ENCODE measurements at places on chromosomes 5 and 9. TPM values are rescaled to one million over a fixed set of nuclear protein-coding genes. Genes with fewer than 3 reads are reported as not detected.
A peak's percentile ranks its signal among the peaks of the same experiment; 100 is the strongest.

Gene PRUNE2
- total RNA-seq, result 26.5 TPM

Gene SLC1A3
- 27.2 TPM for total RNA-seq

Gene TRIM7
- total RNA-seq, result 0.66 TPM

Gene NR6A1
- total RNA-seq, result 125 TPM

Gene TAS2R1
- 0.31 TPM for total RNA-seq

- no peaks in the 10 kb centered on the region for H3K36me3 ChIP-seq
- no peak overlapping the region for H3K27ac ChIP-seq
- H3K4me1 ChIP-seq, result peaks cover 14% of the 10 kb centered on the region
- no peak for DNase-seq
These were observed 86.7 kb upstream of the ALDH1A1 start for GRCh38 chr9:73039271-73040263.

- H3K4me3 ChIP-seq, result no peak overlapping the region
- peaks cover 7% of the 10 kb centered on the region for H3K4me1 ChIP-seq
- H3K27me3 ChIP-seq, result no peaks in the 10 kb centered on the region
- no peak overlapping the region for H3K27ac ChIP-seq
These were observed 75.5 kb downstream of the PTPN3 start for GRCh38 chr9:109422641-109423040.

- peak overlapping the region; percentile 87 for H3K4me3 ChIP-seq
- no peak for DNase-seq
- no peaks in the 10 kb centered on the region for H3K36me3 ChIP-seq
These were observed 382 bp upstream of the CDKN2B start for GRCh38 chr9:22009506-22009867.

- DNase-seq, result no peak
- no peak overlapping the region for H3K27ac ChIP-seq
- H3K27me3 ChIP-seq, result no peaks in the 10 kb centered on the region
- H3K4me3 ChIP-seq, result no peak overlapping the region
- peaks cover 19% of the 10 kb centered on the region for H3K4me1 ChIP-seq
- no peaks in the 10 kb centered on the region for H3K36me3 ChIP-seq
These were observed 25.1 kb downstream of the FGF18 start for GRCh38 chr5:171444582-171444981.

- no peak for DNase-seq
- H3K27me3 ChIP-seq, result no peaks in the 10 kb centered on the region
- peaks cover 5% of the 10 kb centered on the region for H3K4me1 ChIP-seq
- no peaks in the 10 kb centered on the region for H3K36me3 ChIP-seq
- no peak overlapping the region for H3K27ac ChIP-seq
These were observed 492.9 kb downstream of the CHSY3 start for GRCh38 chr5:130397132-130397531.

- DNase-seq, result no peak
- H3K4me1 ChIP-seq, result no peaks in the 10 kb centered on the region
- H3K27me3 ChIP-seq, result no peaks in the 10 kb centered on the region
- H3K4me3 ChIP-seq, result no peak overlapping the region
- H3K36me3 ChIP-seq, result no peaks in the 10 kb centered on the region
- no peak overlapping the region for H3K27ac ChIP-seq
These were observed 27.6 kb upstream of the TCF7 start for GRCh38 chr5:134086943-134087305.

DNA sequence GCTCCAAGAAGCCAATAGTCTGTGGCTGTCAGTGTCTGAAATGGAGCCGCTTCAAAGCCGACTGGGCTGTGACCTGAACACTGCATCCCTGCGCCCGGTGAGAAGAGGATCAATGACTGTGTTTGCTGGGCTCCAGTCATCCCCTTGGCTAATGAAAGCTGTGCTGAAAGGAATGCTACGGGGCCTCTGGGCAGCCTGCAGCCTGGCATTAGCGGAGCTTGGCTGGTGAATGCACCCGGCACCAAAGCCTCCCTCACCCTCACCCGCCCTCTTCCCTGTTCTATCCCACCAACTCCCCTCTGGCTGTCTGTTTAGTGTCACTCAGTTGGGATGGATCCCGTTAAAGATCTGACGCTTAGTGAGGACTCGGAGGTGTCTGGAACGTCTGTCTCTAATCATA lies 355.3 kb downstream of the BNC2 start:
- H3K27me3 ChIP-seq, result no peaks in the 10 kb centered on the region
- H3K27ac ChIP-seq, result peak overlapping the region; percentile 76
- H3K4me1 ChIP-seq, result peaks cover 44% of the 10 kb centered on the region
- H3K4me3 ChIP-seq, result peak overlapping the region; percentile 2
- H3K36me3 ChIP-seq, result no peaks in the 10 kb centered on the region

- H3K27ac ChIP-seq, result no peak overlapping the region
- H3K36me3 ChIP-seq, result no peaks in the 10 kb centered on the region
- H3K4me3 ChIP-seq, result no peak overlapping the region
These were observed 183.5 kb downstream of the CAVIN4 start for GRCh38 chr9:100761276-100761802.

GRCh38 chr5:81839034-81839433 lies 88.1 kb upstream of the SSBP2 start:
- H3K27ac ChIP-seq, result no peak overlapping the region
- no peak overlapping the region for H3K4me3 ChIP-seq
- peaks cover 20% of the 10 kb centered on the region for H3K4me1 ChIP-seq
- H3K36me3 ChIP-seq, result no peaks in the 10 kb centered on the region
- no peak for DNase-seq

GRCh38 chr9:117334101-117334500 lies 80.8 kb downstream of the ASTN2 start:
- no peaks in the 10 kb centered on the region for H3K36me3 ChIP-seq

GRCh38 chr5:109997161-109997560 lies 307.4 kb downstream of the MAN2A1 start:
- peak; percentile 22 for DNase-seq
- no peaks in the 10 kb centered on the region for H3K27me3 ChIP-seq
- H3K4me1 ChIP-seq, result peaks cover 44% of the 10 kb centered on the region
- H3K36me3 ChIP-seq, result no peaks in the 10 kb centered on the region
- peak overlapping the region; percentile 4 for H3K4me3 ChIP-seq

- no peaks in the 10 kb centered on the region for H3K27me3 ChIP-seq
- no peak for DNase-seq
- H3K36me3 ChIP-seq, result no peaks in the 10 kb centered on the region
- H3K27ac ChIP-seq, result no peak overlapping the region
These were observed 632.2 kb downstream of the TLR4 start for GRCh38 chr9:118336250-118336942.

DNA sequence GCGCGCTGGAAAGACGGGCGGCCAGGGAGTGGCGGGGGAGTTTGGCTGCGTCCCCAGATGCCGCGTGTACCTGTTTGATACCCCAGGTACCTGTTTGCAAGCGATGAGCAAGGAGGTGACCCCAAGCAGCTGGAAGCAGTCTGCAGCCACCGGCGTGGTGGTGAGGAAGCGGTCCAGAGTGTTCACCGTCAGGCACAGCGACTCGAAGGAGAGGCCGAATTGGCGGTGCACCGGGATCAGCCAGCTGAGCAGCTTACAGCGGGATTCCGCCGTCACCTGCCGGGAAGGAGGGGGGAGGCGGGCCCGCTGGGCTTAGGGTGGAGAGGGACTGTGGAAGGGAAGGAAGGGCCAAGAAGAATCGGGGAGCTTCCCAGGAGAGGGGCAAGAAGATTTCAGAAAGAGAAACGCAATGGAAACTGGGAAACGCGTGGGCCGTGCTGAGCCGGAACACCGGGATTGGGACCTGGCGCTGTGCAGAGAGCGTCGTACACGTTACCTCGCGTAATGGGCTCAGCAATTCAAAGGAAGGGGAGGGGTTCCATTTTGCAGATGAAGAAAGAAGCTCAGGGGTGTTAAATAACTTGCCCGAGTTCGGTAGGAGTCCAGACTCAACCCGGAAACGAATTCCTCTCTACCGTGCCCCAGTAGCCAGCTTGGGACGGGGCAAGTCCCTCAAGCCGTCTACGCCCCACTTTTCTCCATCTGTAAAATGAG lies 980 bp downstream of the CCNO start:
- peak; percentile 69 for DNase-seq
- H3K27me3 ChIP-seq, result peaks cover 100% of the 10 kb centered on the region
- peak overlapping the region; percentile 74 for H3K4me3 ChIP-seq
- H3K4me1 ChIP-seq, result peaks cover 34% of the 10 kb centered on the region

DNA sequence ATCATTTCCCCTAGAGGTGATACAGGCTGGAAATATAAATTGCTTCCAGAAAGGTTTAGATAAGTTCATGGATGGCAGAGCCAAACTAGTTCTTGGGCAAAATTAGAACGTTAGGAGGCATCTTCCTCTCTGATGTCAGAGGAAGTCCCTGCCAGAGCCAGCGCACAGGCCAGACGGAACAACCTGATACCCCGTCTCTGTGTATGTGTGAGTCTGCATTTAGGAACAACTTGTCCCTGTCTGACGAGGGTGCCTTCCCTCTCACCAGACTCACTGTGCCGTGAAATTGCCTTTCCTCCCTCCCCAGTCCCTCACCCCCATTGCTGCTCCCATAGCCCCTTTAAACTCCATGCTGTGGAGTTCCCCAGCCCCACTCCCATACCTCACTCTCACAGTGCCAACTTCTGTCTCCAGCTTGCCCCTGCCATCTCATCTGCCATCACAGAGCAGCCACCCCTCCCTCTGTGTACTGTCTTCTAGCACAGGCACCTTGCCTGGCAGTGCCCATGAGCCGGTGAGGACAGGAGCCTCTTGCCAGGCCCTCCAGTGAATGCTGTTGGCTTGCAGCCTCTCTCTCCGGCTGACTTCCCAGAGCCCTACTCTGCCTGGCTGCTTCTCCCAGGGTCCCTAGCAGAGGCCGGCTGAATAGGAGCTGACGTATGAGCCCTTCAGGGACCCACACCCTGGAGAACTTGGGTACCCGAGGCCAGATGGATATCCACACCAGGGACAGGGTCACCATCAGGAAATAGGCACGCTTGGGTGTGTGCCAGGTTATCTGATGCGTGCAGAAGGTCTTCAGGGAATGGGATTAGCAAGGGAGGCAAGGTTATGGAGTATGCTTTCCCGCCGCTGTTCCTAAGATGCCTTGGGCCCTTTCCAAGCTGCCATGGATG lies 26.7 kb downstream of the UNC5A start:
- H3K36me3 ChIP-seq, result no peaks in the 10 kb centered on the region
- peaks cover 9% of the 10 kb centered on the region for H3K27me3 ChIP-seq
- H3K4me3 ChIP-seq, result no peak overlapping the region
- H3K27ac ChIP-seq, result no peak overlapping the region

Measured in GM23338 (cell line).